ENCODE measurements at places on chromosomes 6 and 20. TPM values are rescaled to one million over a fixed set of nuclear protein-coding genes. Genes with fewer than 3 reads are reported as not detected.

GRCh38 chr20:10430000-10430466 is 4.0 kb downstream of the MKKS start:
- peaks cover 53% of the 10 kb centered on the region for H3K4me1 ChIP-seq
- H3K27me3 ChIP-seq = no peaks in the 10 kb centered on the region
- H3K4me3 ChIP-seq = no peak overlapping the region

Gene KHDC1L
- not detected for total RNA-seq

Gene LRRC1
- 26.6 TPM for total RNA-seq

GRCh38 chr6:99349171-99350141 is at the start of gene FAXC:
Gene FAXC (minus strand): TSS chr6:99349674. CDS start chr6:99349372, 302 bp downstream.
- peaks cover 30% of the 10 kb centered on the region for H3K27me3 ChIP-seq
- no peaks in the 10 kb centered on the region for H3K36me3 ChIP-seq
- DNase-seq = peak; percentile 74
- peaks cover 15% of the 10 kb centered on the region for H3K4me1 ChIP-seq

DNA sequence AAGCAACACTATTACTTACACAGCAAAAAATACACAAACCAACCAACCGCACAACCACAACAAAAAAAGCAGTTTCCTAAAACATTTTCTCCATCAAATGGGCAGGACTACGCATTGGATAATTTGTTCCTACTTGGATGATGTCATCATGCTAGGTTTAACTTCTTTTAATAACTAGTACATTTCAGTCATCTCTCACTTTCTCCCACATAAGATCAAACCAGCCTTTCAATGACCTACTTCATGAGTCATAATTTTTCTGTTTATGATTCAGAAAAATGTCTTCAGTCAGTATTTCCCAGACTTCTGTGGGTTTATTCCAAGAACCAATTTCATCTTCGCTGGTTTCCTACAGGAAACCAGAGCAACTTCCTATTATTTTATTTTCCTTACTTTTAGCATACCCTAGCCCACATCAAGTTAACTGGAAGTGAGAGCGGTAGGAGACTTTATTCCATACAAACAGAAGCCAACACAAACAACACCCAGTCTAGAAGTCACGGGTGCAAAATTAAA is 134.2 kb downstream of the GMDS start:
- peaks cover 6% of the 10 kb centered on the region for H3K36me3 ChIP-seq
- H3K4me3 ChIP-seq = no peak overlapping the region
- no peaks in the 10 kb centered on the region for H3K27me3 ChIP-seq
- H3K27ac ChIP-seq = no peak overlapping the region

Gene HLA-DQB1
- 190 TPM for total RNA-seq

DNA sequence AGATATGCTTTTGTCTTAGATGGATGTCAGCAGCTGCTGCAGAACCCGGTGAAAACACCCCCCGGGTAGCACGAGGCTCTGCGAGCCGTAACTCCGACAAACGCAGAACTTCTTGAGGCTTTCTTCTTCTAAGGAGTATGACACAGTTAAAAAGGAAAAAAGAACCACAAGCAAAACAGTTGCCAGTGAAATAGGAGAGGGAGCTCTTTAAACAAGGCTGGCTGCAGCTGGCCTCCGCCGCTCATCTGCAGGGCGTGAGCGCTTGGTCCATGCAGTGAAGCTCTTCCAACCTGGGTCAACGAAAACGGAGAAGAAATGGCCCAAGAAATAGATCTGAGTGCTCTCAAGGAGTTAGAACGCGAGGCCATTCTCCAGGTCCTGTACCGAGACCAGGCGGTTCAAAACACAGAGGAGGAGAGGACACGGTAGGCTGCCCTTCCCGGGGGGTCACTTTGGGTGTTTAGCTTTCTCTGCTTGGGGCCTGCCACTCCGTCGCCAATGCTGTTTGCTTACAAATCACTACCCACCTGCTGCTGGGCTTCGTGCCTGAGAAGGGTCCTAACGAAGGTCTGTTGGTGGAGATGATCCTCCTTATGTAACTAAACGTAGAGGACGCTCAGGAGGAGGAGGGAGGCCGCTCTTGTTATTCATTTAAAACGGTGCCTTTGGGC is 13.2 kb downstream of the SYTL3 start:
- no peaks in the 10 kb centered on the region for H3K36me3 ChIP-seq
- no peak for DNase-seq
- no peak overlapping the region for H3K4me3 ChIP-seq

DNA sequence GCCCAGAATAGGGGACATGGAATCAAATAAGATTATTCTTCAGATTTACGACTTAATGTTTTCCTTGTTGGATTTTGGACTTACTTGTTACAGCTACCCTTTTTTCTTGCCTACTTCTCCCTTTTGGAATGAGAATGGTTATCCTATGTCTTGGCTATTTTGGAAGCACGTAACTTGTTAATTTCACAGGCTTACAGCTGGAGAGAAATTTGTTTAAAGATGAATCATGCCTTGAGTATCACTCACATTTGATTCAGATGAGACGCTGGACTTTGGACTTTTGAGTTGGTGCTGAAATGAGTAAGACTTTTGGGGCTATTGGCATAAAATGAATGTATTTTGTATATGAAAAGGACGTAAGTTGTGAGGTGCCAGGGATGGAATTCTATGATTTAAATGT is 83.3 kb downstream of the SMPDL3A start:
- no peaks in the 10 kb centered on the region for H3K36me3 ChIP-seq
- H3K27me3 ChIP-seq = no peaks in the 10 kb centered on the region
- H3K4me1 ChIP-seq = peaks cover 9% of the 10 kb centered on the region
- no peak for DNase-seq

GRCh38 chr20:62136283-62137091 is 6.7 kb downstream of the PSMA7 start:
- H3K4me1 ChIP-seq = peaks cover 27% of the 10 kb centered on the region
- peak overlapping the region; percentile 37 for H3K27ac ChIP-seq
- H3K27me3 ChIP-seq = no peaks in the 10 kb centered on the region
- peak; percentile 83 for DNase-seq
- no peak overlapping the region for H3K4me3 ChIP-seq

Gene RNF182
- total RNA-seq = 1.6 TPM

DNA sequence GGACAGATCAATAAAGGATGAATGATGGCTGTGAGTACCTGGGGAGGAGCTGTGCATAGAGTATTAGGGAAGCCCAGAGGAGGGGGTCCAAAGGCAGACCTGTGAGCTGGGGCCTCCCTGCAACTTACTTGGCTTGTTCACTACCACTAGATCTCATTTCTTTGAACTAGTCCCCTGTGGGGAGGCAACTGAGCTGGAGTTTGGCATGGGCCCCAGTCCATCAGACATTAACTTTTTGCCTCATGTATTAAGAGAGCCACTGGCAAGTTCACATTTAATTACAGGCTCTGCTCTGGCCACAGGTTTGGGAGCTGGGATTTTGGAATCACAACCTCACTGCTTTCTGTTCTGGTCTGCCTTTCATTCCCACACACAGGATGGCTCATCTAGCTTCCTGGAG is 254.1 kb downstream of the PRL start:
- H3K27me3 ChIP-seq = no peaks in the 10 kb centered on the region
- no peak overlapping the region for H3K4me3 ChIP-seq
- DNase-seq = peak; percentile 32
- no peak overlapping the region for H3K27ac ChIP-seq
- H3K36me3 ChIP-seq = peaks cover 5% of the 10 kb centered on the region

DNA sequence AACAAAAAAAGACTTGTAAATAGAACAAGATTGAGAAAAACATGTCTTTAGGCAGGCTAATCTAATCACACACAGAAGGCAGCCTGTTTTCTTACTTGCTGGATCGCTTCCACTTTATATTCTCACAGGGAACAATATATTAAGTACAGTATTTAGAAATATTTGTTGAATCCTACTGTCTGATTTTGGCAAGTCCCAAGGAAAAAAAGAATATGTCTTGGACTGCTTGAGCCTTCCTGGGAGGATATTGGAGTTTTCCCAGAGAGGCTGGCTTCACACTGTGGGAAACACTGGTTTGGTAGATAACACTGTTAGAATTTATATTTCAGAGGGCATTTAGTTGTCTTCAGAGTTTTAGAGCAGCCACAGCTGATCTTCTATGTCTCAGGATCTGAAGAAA is 229.7 kb downstream of the PRL start:
- no peak for DNase-seq
- H3K4me3 ChIP-seq = no peak overlapping the region
- no peaks in the 10 kb centered on the region for H3K27me3 ChIP-seq
- peaks cover 13% of the 10 kb centered on the region for H3K4me1 ChIP-seq
